ENCODE measurements at places on chromosomes 12 and 14.

DNA sequence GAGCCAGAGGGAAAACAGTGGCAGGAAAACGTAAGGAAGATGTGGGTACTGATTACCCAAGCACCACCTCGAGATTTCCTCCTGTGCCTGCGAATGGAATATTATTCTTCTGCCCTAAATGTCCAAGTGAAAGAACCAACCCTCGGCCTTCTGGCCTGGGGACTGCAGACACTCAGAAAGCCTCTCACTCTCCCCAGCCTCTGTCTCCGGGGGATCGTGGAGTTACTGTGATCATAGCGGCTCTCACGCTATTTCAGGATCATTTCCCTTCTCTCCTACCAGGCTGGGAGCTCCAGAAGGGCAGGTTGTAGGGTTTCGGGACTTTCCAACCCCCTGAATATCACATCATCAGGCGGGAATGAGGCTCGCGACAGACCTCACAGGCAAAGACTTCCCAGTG is 68.9 kb downstream of the KDM2B start:
- DNase-seq = no peak

DNA sequence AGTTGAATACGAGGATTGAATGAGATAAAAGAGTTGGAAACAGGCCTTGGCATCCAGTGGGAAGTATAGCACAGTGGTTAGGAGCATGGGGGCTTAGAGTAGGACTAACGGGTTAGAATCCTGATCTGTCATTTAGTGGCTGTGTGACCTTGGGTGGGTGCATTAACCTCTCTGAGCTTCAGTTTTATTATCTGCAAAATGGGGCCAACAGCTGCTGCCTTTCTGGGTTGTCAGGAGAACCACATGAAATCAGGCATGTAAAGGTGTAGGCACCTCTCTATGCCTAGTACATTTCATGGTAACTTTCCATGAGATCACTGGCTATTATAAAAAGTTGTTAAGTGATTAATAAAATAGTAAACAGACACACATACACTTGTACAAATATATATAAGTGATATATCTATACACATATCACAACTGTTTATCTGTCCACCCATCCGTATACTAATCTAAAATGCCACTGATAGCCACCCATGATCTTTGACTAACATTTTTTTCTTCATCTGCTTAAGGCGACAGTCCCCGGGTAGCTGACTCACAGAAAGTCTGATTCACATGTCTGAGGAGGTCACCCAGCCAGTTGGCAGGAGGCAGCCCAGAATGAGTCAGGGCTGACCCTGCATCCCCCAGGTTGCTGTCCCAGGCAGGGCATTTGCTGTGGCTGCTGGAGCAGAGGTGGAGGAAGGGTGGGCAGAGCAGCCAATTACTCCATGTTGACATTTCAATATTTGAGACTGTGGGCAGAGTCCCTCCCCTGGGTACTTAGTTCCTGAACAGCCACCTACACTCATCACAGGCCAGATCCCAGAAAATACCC is 125.6 kb upstream of the NOS1 start:
- no peak for DNase-seq

GRCh38 chr12:15910864-15911721 is at the start of gene DERA:
DERA (plus strand) TSS chr12:15911332; CDS start chr12:15911384, 52 bp downstream.
- DNase-seq = peak; percentile 29

- no peak for DNase-seq
Observed at GRCh38 chr14:56036353-56036752, 81.9 kb upstream of the PELI2 start.

DNA sequence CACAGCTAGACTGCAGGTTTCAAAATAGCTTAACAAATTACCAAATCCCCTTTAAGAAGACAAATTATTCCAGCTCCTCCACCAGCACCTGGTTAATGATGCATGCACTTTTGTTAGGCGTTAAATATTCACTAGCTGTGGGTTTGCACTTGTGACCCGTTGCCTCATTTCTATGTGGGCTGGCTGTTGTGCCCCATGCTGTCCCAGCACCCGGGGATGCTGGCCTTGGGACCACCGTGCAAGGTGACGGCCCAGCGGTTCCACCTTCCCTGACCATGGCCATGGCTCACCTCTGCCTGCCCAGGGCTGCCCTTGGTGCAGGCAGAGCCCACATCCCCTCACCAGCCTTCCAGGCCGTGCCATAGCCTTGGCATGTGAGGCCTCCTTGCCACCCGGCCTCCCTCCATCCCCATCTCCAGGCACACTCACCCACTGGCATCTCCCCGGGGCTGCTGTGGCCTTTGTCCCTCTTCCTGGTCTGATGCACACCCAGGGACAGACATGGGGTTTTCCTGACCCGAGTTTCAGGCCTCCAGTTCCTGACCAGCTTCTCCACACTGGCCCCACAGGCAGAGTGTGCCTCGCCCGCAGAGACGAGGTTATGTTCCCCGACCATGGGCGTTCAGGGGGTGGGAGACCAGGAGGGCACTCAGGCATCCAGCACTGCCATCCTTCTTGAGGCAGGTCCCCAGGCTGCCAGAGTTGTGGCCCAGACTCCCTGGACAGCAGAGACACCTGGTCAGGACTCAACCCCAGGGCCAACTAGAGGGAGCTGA is 20.3 kb upstream of the C14orf180 start:
- DNase-seq = no peak

DNA sequence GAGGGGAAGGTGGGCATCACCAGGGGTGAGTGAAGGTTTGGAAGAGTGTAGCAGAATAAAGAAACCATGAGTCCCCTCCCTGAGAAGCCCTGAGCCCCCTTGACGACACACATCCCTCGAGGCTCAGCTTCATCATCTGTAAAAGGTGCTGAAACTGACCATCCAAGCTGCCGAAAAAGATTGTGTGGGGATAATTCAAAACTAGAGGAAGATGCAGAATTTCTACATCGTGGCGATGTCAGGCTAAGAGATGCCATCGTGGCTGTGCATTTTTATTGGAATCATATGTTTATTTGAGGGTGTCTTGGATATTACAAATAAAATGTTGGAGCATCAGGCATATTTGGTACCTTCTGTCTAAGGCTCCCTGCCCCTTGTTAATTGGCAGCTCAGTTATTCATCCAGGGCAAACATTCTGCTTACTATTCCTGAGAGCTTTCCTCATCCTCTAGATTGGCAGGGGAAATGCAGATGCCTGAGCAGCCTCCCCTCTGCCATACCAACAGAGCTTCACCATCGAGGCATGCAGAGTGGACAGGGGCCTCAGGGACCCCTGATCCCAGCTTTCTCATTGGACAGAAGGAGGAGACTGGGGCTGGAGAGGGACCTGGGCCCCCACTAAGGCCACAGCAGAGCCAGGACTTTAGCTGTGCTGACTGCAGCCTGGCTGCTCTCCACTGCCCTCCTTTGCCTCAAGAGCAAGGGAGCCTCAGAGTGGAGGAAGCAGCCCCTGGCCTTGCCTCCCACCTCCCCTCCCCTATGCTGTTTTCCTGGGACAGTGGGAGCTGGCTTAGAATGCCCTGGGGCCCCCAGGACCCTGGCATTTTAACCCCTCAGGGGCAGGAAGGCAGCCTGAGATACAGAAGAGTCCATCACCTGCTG is 7.0 kb downstream of the SERPINA1 start:
- DNase-seq = no peak

DNA sequence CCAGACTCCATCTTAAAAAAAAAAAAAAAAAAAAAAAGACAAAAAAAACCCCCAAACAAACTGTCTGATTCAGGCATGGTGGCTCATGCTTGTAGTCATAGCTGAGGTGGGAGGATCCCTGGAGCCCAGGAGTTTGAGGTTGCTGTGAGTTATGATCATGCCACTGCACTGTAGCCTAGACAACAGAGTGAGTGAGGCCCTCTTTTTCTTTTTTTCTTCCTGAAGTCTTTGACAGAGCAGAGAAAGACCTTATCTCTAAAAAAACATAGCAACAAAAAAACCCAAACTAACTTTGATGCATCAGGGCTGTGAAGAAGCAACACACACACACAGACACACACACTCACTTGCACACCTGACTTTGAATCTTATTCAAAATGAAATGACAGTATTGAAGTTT is 7.7 kb upstream of the AMN1 start:
- peak; percentile 52 for DNase-seq

GRCh38 chr12:88336076-88336739 is 194.1 kb downstream of the TMTC3 start:
- no peak for DNase-seq

DNA sequence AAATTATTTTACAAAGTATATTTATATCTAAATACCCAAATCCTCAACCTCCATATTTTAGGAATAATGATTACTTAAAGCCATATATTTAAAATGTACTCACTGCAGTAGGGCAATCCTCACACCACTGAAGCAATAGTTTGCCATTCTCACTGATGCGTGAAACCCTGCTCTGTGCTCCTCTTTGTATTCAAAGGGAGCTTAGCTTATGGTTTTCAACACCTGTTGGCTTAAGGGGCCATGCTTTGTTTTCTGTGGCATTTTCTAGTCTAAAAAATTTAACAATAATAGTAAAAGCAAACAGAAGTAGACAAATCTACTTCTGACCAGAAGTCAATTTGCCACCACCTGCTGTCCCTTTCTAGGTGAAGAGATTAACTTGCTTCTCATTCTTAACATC is 294.6 kb downstream of the FLRT2 start:
- DNase-seq = no peak

- no peak for DNase-seq
Observed at GRCh38 chr12:99135376-99135775, 490.3 kb downstream of the APAF1 start.

DNA sequence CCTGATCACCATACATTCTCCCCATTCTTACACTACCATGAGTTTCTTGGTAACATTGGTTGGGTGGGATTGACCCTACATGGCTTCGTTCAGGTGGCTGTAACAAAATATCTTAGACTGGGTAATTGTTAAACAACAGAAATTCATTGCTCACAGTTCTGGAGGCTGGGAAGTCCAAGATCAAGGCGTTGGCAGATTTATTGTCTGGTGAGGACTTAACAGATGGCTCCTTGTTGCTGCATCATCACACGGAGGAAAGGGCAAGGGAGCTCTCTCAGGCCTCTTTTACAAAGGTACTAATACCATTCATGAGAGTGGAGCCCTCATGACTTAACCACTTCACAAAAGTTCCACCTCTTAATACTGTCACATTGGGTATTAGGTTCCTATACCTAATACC is 116.7 kb upstream of the EGLN3 start:
- no peak for DNase-seq

GRCh38 chr14:93430315-93431035 is at the start of gene UNC79:
UNC79 (plus strand) TSS chr14:93430939; CDS start chr14:93431030, 91 bp downstream.
- DNase-seq = no peak

DNA sequence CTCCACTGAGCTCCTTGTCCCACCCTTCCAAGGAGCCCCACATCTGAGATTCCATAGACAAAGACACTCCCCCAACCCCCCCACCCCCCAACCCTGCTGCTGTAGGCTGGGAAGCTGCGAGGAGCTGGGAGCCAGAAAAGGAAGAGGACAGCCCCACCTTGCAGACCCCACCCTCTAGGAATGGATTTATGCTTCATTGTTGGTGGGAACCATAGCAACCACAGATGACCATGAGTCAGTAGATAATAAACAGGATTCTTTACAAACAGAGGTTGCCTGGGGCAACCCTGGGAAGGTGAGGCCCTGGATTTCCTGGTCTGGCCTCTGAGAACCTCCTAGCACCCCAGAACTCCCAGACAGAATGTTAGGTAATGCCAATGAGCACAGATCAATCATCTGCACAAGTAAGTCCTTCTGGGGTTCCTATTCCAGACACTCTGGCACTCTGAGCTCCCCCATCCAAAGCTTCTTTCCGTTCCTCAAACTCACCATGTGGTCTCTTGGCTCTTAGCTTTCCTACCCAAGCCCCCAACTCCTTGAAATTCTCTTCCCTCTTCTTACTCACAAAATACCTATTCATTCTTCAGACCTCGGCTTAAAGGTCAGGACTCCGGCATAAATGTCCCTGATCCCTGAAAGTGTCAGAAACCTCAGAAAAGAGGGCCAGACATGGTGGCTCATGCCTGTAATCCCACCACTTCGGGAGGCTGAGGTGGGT is 15.2 kb upstream of the PLEKHG6 start:
- no peak for DNase-seq

GRCh38 chr14:56753396-56753795 is 56.9 kb downstream of the OTX2 start:
- DNase-seq = no peak

DNA sequence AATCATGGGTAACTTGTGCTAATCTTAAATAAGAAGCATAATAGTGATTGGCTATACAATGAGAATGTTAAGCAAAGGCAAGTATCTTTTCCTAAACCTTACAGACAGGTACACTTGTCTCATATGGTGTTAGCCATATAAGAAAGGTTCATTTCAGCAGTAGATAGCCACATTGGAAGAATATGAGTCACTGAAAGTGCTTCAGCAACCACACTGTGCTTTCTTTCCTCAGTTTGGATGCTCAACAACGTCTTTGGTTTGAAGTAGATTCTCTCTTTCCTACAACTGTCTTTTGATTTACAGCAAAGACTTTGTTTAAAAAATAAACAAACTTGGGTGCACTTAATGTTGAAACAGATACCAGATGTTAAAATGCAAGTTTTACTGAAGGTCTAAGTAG is 8.9 kb downstream of the DDHD1 start:
- DNase-seq = no peak

DNA sequence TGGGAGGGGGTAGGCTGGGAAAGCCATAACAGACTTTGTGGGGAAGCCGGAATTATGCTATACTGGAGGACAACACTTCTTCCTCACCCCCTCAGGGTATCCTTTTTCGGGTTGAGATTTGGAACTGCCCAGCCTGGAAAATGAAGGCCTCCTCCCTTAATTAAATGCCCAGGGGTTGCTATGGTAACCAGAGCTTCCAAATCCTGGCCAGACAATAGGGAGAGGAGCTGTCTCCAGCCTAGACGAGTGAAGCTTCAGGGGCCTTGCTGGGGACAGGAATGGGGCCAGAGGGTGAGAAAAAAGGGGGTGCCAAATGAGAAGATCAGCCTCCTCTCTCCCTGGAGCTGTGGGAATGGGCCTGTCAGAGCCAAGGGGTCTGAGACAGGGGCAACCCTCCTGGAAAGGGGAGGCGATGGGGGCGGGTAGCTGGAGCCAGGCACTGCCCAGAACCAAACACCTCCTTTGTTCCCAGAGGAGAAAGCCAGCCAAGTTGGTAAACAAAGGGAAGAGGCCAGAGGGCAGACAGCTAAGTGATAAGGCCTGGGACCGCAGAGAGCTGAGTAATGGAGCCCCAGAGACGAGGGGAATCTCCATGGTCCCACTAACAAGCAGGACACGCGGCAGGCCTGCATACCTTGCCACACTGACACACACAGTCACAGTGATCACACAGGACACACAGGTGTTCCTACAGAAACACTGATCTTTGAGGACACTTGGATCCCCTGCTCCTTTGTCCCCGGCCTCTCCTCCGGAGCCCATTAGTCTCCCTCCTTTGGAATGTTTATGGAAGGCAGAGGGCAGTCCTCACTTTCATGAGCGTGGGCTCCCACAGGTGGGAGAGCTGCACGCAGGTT is 17.9 kb upstream of the RND1 start:
- no peak for DNase-seq

GRCh38 chr14:91873471-91874415 is 6.4 kb upstream of the TC2N start:
- no peak for DNase-seq

GRCh38 chr12:93639406-93639805 is 37.8 kb upstream of the CRADD start:
- DNase-seq = no peak
